ENCODE measurements at places on chromosomes 1 and 21. TPM values are rescaled to one million over a fixed set of nuclear protein-coding genes. Genes with fewer than 3 reads are reported as not detected.

CYP4Z1 gene
- not detected for total RNA-seq

KCNK2 gene
- 5.3 TPM for total RNA-seq

C2CD4D gene
- total RNA-seq, result not detected

DNAJB4 gene
- 169 TPM for total RNA-seq

SERTAD4 gene
- total RNA-seq, result 0.78 TPM

CCT8 gene
- 270 TPM for total RNA-seq

SCYL3 gene
- total RNA-seq, result 11.6 TPM

RBM11 gene
- total RNA-seq, result not detected

OLIG2 gene
- not detected for total RNA-seq

S100A14 gene
- total RNA-seq, result not detected

GRIK3 gene
- total RNA-seq, result not detected

LRRC8B gene
- total RNA-seq, result 1.5 TPM

FHL3 gene
- 7.7 TPM for total RNA-seq
